Activated CD4-positive, alpha-beta T cell treated with anti-CD3 and anti-CD28 coated beads, Interleukin-2, Interleukin-6, amounts not matched to agents 100 ng/mL and 50 ng/mL, durations not matched to agents 16 hours and 8 hours (primary cell): ENCODE measurements at places on chromosomes 6 and 20.
A peak's percentile ranks its signal among the peaks of the same experiment; 100 is the strongest.

GRCh38 chr6:37653229-37653628 is 44.5 kb downstream of the MDGA1 start:
- DNase-seq, result no peak

DNA sequence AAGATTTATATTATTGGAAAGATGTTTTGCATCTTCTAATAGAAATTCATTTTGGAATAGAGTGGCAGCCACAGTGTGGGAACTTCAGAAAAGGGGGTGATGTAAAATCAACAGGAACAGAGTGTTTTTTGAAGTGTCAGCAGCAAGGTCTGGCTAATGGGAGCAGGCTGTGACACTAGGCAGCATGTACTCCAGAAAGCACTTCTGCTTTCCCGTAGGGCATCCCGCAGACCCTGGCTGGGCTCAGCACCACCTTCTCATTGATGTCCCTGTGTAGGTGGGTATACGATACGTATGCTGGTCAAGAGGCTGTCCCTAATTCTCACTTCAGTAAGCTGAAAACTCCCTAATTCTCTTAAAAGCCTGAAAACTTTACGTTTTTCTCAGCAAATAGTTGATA is 74.7 kb downstream of the EYA4 start:
- no peak for DNase-seq

DNA sequence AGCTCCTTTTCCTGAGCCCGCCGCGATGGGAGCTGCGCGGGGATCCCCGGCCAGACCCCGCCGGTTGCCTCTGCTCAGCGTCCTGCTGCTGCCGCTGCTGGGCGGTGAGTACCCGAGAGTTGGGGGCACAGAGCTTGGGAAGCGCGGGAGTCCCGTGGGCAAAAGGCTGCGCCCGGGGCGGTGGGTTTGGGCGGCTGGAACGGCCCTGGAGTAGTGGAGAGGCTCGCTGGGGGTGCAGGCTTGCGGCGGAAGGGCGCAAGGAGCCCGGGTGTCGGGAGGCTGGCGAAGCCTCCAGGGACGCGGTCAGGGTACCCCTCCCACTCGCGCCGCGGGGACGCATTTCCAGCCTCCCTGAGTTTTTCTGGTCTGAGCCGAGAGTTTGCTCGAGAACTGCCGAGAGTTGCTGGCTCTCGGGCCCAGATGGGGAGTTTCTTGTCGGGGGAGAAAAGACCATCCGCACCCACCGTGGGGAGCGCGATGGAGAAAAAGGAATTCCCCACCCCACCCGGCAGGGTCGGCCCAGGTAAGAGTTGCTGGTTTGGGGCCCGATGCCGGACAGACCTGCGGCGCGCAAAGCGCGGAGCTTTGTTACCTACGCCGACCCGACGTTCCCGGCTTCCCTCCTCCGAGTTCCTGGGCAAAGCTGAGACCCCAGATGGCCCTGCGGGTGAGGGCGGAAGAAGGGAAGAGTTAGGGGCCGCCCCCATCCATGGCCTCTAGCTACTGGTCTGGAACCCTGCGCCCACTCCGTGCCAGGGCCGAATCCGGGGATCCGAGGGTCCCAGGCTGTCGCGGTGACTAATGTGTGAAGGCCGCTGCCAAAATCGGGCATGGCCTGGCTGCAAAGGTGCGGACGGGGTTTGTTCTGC is 584 bp downstream of the PTK7 start:
- DNase-seq, result no peak

DNA sequence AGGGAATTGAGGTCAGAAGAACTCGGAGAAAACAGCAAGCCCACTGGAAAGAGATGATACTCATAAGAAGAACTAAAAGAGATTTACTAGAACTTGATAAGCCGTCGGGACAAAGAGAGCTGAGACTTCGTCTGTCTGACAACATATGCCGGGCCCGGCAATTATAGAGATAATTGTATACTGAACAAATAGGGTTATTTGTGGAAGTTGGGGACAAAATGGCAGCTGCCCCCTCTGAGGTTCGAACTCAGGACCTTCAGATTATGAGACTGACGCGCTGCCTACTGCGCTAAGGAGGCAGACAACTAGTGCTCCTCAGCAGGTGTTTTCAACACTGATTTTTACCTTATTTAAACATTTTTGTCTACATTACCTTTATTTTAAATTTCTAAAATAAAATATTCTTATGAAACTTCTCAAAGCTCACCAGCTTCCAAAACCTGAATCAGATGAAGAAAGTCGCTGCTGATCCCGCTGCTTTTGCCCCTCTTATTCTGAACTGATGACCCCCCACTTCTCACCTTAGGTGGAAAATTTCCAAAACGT is 29.3 kb upstream of the TRIM27 start:
- DNase-seq, result peak; percentile 84

GRCh38 chr6:27662769-27663168 is 189.9 kb upstream of the ZNF184 start:
- DNase-seq, result no peak

DNA sequence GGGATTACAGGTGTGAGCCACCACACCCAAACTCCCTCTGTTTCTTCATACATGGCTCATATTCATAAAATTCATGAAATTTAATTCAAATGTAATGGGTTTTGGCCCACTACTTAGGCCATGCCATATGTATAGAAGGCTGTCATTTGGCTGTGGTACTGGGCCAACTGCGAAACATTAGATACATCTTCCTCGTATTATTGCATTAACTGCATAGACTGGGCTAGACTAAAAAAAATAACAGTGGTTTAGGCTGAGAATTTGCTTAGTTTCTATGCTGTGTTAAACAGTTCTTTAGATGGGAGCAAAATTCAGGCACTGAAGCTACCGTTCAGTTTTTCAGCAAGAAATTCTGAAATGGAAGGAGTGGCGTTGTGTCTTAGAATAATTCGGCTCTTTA is 133.6 kb downstream of the DOK5 start:
- no peak for DNase-seq

- no peak for DNase-seq
Measured at GRCh38 chr20:63273635-63274380, 1.2 kb downstream of the ARFGAP1 start.

DNA sequence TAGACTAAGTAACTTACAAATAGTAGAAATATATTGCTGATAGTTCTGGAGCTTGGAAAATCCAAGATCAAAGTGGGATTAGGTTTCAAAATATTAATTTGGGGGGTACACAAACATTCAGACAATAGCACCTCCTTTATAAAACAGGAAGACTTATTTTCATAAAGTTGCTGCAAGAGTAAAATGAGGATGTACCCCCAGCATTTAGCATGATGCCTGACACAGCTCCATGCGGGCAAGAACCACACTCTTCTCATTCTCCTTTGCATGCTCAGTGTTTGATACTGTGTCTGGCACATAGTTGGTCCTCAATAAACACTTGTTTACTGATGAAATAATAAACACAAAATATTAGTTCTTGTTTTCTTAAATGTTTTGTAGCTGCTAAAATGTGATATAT is 332.9 kb downstream of the TFAP2A start:
- no peak for DNase-seq

DNA sequence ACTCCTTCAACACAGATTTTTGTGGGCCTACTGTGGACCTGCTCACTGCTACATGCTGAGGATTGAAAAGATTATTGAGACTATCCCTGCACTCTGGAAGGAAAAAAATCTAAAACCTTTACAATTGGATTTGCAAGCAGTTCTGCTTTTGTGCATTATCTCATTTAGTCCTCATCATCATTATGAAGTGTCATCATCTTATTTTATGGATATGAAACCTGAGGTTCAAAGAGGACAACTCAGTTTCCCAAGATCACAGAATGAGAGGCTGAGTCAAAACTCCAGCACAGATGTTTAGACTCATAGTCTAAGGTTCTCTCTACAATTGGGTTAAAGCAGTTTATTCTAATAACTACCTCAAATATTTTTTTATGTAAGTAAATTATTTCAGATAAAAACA is 160.2 kb upstream of the MARCKS start:
- no peak for DNase-seq

- no peak for DNase-seq
Measured at GRCh38 chr6:99711302-99711701, 104.7 kb downstream of the PRDM13 start.

- peak; percentile 62 for DNase-seq
Measured at GRCh38 chr20:50085481-50086365, 27.2 kb downstream of the UBE2V1 start.
